ENCODE measurements at places on chromosomes 12 and 14.

- DNase-seq, result no peak
Observed at GRCh38 chr12:53173085-53173715, 7.3 kb upstream of the ZNF740 start.

- DNase-seq, result no peak
Observed at GRCh38 chr14:89360277-89360676, 56.8 kb downstream of the FOXN3 start.

- DNase-seq, result peak; percentile 84
Observed at GRCh38 chr12:67441736-67442346, 172.7 kb downstream of the CAND1 start.

DNA sequence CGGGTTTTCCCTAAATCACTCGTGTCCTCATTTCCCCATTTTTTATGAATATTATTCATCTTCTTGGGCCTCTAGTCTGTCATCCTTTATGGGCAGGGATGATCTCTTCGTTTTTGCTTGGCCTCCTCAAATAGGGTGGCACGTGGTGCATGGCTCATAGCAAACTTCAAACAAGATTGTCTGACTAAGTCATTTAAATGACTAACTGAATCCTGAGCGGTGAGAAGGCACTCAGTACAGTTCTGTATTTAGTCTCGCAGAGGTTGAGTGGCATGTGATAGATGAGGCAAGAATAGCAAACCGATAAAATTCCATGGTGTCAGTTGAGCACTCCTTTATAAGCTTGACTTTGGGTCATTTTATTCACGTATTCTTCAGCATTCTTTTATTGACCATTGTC lies 5.7 kb upstream of the JDP2 start:
- no peak for DNase-seq

GRCh38 chr12:12019881-12020280 lies 50.9 kb upstream of the BCL2L14 start:
- no peak for DNase-seq

DNA sequence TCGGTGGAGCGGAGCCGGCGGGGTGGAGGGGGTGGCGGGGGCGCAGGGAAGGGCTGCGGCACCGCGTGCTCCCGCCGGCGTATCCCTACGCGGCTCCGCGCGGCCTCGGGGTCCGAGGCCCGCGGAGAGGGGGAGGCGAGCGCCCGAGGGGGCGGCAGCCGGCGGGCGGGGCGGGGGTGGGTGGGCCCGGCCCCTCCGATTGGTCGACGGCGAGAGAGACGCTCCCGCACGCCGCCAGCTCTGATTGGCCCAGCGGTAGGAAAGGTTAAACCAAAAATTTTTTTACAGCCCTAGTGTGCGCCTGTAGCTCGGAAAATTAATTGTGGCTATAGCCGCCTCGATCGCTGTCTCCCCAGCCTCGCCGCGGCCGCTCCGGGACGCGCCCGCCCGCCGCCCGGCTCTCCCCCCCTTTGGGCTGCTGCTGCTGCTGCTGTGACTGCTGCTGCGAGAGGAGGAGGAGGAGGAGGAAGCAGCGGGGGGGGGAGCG lies at the start of gene FOXG1:
FOXG1 (plus strand) TSS at position 319 of the 487 bp plus-strand sequence. CDS start 493 bp downstream, outside the sequence.
- DNase-seq, result no peak

DNA sequence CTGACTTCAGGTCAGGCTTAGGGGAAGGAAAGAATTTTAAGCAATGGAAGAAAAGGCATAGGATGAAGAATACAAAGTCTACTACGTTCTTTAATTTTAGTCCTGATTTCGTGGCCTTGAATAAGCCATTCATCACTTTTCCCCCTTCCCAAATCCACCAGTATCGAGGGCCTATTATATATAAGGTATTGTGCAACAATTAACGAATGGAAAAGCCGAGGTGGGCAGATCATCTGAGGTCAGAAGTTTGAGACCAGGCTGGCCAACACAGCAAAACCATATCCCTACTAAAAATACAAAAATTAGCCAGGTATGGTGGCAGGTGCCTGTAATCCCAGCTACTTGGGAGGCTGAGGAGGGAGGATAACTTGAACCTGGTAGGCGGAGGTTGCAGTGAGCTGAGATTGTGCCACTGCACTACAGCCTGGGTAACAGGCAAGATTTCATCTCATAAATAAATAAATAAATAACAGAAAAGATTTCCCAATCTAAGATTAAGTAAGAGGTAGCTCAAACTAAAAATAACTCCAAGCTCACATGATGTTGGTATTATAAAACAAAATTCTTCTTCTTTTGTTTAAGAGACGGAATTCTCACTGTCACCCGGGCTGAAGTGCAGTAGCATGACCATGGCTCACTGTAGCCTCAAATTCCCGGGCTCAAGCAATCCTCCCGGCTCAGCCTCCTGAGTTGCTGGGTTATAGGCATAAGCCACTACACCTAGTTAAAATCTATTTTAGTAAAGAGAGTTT lies 58.3 kb upstream of the NR2C1 start:
- DNase-seq, result no peak
